ENCODE measurements at places on chromosomes 11 and 22.
A peak's percentile ranks its signal among the peaks of the same experiment; 100 is the strongest.

GRCh38 chr11:78032090-78032489 is 9.0 kb upstream of the KCTD14 start:
- no peak for DNase-seq

- no peak for DNase-seq
Observed at GRCh38 chr11:97963528-97964331, 1057.0 kb upstream of the CNTN5 start.

DNA sequence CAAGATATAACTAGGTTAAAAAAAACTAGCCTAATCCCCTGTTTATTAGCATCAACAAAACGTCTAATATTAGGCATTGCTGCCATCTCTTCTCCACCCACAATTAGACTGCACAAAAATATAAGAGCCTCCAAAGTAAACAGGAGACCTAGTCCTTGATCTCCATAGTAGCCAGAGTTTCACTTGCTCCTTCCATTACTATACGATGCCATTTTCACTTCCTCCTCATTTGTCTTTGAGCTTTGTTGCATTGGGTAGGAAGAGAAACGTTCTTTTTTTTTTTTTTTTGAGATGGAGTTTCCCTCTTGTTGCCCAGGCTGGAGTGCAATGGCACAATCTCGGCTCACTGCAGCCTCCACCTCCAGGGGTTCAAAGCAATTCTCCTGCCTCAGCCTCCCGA is 42.3 kb upstream of the RDX start:
- no peak for DNase-seq

DNA sequence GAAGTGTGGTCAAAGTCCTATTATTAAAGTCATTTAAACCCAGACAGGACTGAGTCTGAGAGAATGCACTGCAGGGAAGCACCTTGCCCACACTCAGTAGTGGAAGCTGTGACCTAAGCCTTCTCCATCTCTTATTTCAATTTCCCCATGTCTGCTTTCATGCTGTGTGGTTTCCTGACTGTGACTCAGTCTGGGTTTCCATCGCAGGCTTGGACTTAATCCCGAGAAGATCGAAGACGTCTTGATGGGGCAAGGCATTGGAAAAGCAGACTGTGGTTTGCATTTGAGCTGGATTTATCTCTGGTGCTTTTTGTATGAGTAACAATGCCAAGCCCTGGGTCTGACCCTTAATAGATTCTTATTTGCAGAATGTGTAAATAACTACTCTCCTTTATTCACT is 238.9 kb downstream of the NTM start:
- no peak for DNase-seq

DNA sequence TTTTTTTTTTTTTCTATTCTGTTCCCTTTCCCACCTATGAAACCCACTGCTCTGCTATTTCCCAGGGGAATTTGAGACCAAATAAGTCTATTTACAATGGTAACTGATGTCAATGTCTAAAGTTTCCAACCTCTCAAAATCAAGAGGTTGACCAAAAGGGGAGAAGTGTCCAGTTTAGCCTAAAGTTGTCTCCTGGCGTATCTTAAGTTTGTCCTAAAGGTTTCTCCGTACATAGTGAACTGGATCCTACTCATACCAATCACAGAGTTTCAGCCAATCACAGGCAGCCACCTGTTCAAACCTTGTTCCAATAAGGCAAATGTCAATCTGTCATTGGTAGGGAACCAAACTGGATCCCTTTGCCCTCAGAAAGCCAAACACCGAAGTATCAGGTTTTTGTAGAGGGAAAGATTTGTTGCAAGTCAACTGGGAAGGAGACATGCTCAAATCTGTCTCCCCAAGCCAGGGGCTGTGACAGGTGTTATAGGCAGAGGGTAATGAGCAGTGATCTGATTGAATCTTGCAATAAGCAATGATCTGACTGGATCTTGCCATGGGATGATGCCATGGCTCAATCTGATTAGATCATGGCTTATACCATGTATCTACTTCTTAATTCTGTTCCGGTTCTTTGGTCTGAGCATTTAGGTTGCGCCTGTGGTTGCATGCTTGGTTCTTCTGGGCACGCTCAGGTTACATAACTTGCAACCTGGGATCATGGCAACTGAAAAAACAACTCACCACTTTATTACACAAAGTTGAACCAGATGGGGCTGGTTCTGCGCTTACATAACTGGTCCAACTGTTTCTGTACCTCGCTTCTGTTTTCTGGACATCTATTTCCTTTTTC is 1.1 kb upstream of the VPS37C start:
- DNase-seq: no peak

DNA sequence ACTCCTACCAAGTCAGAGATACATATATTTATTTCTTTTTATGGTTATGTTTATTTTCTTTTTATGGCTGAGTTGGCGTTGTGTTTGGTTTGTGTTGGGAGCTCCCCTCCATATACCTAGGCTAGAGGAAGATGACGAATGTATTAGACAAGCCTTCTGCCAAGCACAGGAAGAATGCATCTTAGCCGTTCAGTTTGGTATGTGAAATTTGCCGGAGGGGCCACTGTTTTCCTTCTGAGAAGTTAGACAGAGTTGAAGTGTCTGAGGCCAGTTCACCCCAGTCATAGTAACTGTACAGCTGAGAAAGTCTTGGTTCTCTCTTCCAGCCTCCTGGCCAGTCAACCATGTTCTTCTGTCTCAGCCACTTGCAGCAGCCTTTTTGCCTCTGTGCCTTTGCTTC is 29.8 kb downstream of the TEAD1 start:
- no peak for DNase-seq

- DNase-seq: no peak
Observed at GRCh38 chr11:27898166-27898565, 197.9 kb upstream of the BDNF start.

GRCh38 chr11:3119141-3119821 is 45.8 kb downstream of the OSBPL5 start:
- peak; percentile 12 for DNase-seq

DNA sequence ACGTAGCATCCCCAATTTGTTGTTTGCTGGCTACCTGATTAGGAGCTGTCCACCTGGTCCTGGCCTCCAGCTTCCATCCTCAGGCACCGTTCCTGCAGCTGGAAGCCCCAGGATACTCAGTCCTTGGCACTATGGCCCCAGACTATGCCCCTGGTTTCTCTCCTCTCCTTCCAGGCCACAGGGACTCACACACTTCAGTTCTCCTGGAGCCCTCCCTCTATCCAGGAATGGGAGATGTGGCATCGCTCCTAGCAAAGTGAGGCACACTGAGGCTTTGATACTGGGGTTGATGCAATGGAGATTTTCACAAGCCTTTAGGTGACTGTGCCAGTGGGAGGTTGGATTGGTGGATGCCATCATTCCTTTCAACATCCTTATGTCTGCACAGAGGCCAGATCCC is 142.8 kb upstream of the B3GAT1 start:
- DNase-seq: no peak

GRCh38 chr11:62842171-62842741 is 2.9 kb upstream of the WDR74 start:
- peak; percentile 76 for DNase-seq

DNA sequence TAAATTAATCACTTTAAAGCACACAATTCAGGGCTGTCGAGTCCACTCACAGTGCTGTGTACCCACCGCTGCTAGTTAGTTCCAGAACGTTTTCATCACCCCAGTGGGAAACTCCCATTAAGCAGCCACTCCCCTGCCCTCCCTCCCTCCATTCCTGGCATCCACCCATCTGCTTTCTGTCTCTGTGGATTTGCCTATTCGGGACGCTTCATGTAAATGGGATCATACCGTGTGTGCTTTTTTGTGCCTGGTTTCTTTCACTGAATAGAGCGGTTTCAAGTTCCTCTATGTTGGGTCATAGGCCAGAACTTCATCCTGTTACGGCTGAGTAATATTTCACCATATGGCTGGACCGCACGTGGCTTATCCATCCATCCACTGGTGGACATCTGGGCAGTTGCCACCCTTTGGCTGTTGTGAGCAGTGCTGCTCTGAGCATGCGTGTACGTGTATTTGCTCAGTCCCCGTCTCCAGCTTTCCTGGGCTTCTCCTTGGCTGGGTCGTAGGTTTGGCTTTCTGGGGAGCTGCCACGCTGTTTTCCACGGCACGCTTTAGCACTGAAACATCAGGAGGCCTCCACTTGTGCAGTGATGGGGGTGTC is 30.1 kb downstream of the ARHGAP8 start:
- no peak for DNase-seq

DNA sequence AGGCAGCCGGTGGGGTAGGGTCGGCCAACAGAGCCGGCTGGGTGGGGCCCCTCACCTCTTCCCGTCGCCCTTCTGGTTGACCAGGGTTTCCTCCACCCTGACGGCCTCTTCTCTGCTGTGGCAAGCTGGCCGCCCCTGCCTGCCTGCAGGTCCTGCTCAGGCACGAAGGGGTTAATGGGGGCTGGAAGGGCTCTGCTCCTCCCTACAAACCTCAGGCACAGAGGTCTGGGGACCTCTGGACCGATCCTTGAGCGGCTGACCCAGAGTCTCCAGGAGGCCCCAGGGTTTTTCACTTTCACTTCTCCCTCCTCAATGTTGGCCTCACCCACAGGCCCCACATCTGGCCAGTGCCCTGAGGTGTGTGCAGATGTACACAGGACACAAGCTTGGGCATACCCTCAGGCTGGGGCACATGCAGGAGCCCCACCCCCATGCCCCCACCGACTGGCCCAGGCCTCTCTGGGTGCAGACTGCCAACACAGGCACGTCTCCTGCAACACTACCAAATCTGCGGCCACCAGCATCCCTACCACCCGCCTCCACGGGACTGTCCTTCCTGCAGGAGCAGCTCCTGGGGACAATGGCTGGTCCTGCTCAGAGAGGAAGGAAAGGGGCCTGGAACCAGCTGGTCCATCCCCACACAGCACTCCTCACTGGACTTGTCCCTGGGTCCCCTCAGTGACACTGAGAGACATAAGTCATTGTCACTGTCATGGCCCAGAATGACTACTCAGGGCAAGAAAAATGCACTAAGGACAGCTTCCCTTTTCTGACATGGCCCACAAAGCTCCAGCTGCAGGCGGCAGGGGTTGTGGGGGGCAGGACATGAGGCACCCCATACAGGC is 3.2 kb upstream of the TBX1 start:
- no peak for DNase-seq

GRCh38 chr11:26522912-26523610 is 49.0 kb downstream of the MUC15 start:
- no peak for DNase-seq

DNA sequence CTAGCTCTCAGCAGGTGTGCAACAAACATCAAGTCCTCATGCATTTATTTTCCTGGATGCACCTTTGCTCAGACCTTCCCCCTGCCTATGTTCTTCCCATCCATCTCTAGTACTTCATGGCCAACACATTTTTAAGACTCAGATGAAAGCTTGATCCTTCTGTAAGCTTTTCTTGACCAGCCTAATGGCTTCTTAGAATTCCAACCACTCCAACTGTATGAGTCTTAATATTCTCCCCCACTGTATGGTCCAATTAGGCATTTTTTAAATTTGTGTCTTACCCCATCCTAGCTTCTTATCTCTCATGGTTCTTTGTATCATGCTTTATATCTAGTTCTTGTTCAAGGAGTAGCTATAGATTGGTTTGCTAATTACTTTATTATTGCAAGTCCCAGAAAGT is 44.8 kb downstream of the TENM4 start:
- DNase-seq: no peak

DNA sequence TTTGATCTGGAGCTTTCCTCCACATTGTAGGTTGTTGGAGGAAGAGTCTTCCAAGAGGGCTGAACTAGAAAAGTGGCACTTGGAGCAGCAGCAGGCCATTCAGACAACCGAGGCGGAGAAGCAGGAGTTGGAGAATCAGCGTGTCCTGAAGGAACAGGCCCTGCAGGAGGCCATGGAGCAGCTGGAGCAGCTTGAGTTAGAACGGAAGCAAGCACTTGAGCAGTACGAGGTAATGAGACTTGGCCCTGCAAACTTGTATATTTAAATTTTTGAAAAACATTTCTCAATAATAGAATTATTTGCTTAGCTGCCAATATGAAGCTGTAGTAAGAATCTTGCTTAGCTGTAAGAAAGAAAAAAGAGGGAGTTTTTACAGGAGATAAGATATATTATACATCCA is 84.0 kb downstream of the SWAP70 start:
- DNase-seq: no peak

DNA sequence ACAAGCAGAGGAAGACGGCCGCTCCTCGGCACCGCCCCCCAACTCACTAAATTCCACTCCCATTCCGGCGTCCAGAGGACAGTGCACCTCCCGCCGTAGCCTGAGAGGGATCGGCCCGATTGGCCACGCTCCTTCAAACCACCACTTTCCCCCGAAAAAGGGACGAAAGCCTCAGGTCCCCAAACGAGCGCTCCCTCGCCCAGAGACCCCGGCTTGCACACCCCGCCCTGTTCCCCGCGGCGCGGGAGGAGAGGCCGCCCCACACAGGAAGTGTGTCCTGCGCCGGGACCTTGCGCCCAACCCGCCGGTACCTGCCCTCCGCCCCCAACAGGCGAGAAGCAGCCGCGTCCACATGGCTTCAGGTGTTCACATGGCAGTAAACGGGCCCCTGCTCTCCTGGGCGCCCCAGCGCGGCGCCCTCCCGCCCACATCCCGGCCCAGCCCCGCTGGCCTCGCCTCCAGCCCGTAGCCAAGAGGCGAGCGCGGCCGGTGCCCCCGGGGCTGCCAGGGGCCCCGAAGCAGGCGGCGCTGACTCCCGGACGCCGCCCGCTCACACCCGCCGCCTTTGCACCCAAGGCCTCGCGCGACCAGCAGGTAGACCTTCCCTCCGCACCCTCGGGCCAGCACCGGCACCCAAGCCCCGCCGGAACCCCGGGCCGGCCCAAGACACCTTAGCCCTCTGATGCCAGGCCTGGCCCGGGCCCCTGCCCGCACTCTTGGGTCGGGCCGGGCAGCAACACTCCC is 849 bp downstream of the TCF20 start:
- peak; percentile 71 for DNase-seq

DNA sequence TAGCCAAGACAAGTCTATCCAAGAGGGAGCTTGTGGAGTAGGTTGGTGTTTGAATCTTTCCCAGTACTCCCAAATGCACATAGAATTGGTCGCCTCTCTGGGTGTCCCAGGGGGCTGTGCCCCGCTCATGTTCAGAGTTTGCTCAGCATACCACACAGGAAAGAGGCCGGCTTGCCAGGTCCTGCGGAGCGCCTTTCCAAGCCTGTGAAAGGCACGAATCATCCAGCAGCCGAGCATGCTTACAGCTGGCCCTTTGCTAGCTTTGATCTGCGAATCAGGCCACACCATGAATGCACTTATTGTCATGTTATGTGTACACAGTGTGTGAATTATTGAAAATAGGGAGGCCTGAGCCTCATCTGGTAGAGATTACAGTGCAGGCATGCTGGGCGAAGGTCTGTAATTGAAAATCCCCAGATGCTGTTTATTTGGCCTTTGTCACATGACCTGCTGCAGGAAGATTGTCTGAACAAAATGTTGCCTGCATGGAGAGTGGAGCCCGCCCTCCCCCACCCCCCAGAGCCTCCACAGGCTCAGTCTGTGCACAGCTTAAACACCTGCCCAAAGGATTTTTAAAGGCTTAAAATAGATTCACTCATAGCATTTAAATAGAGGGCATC is 163.3 kb upstream of the RASSF10 start:
- DNase-seq: no peak

- DNase-seq: no peak
Observed at GRCh38 chr11:6233984-6234386, 451 bp downstream of the FHIP1B start.

All from activated T-cell treated with anti-CD3 and anti-CD28 coated beads, Interleukin-2, amount 50 U/mL, for 1 hour (primary cell).